ENCODE measurements at places on chromosomes 2 and 18. TPM values are rescaled to one million over a fixed set of nuclear protein-coding genes. Genes with fewer than 3 reads are reported as not detected.

- DNase-seq: peak; percentile 41
These were observed 17.6 kb upstream of the ADI1 start for GRCh38 chr2:3536682-3537632.

DNA sequence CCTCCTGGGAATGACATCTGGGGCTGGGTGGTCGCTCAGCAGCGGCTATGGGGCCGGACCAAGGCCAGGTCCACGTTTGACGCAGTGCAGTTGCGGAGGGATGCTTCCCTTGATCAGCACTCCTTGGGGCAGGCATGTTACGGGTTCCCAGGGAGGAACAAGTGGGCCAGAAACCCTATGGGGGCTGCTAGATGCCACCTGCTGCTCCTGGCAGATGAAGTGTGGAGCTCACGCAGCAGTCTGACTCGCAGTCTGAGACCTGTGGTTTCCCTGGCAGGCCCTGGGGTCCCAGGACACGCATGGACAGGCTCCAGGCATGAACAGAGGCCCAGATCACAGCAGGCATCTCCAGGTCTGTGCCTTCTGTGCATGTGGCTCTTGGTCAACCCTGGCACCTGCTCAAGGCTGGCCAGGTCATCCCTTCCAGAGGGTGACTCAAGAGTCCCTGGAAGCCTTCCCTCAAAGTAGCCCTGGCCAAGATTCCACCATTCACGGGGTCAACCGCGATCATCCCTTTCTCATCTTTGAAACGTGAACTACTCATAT, 20.0 kb downstream of the KCNF1 start:
- peak; percentile 79 for DNase-seq

DNA sequence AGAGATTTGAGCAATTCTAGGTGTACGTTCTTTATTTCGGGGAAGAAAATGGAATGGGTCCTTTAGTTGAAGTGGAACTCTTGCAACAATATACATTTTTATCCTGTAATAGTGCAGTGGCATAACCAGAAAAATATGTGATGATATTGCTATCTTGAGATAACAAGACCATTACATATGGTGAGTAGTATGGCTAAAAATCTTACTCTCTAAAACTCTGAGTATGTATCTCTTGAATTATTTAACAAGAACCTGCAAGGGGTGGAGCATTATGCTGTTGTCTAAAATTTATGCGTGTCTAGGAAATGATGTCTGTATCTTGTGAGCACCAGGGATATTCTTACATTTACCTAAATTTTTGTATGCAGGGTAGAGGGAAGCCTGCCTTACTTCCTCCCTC, 68.4 kb upstream of the SLC4A10 start:
- no peak for DNase-seq

DNA sequence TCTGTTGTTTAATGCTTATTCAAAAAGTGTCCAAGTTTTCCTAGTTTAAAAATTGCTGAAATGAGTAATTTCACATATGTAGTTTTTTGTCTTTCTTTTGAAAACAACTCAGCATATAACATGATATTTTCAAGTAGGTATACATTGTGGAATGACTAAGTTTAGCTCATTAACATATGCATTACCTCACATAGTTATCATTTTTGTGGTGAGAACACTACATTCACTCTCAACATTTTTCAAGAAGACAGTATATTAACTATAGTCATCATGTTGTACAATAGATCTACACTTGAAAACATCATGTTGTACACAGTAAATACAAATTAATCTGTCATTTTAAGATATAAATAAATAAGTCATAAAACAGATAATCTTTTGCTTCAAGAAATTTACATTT, 340.0 kb downstream of the CCDC85A start:
- no peak for DNase-seq

DNA sequence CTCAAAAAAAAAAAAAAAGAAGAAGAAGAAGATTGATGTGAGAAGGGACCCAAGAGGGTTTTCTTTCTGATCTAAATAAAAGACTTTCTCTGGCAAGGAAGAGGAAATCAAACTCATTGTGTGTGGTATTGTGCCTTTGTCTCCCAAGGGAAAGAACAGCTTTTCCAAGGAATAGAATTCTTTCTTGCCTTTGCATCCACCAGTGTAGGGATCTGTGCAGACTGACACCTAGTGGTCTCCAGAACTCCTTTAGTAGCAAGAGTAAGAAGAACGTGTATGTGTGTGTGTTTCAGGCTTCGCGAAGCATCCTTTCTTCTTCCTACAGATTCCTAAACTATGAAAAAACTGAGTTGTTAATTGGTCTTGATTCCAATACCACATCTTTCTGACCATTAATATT, 33.5 kb upstream of the CRIM1 start:
- no peak for DNase-seq

DNA sequence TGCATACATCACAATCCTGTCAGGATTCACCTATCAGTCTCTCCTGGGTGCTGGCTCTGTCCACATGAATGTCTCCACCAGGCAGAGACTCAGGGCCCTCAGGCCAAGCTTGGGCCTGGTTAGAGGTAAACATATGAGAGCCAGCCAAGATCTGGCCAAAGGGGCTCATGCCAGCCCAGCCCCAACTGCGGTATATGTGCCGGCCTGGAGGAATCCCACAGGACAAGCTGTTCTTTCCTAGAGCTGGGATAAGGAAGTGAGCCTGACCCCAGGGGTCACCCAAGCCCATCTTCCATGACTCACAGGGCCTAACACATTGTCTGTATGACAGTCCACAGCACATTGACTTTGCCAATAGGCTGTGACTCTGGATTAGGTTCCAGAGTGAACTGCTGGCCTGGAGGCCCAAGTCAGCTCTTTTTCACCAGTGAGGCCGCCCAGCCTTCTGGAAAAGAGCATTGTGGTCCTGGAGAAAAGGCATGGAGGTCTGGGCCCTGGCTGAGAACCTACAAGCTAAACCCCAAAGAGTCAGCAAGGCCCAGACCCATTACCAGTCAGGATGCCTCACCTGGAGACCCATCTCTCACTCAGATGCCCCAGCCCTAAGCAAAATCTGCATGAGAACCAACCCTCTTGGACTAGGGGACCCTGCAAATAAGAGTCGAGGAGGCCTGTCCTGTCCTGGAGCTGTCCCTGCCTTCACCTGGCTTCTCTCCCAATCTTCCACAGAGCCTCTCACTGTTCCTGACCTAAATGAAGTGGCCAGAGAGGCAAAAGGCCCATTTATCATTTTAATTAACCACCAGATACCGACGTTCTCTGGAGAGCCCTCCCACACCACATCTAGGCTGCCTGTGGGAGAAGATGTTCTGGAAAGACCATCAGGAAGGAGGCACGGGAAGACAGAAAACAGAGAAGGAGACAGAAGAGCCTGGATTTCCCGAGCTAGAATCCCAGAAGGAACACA, 120.9 kb upstream of the PKDCC start:
- no peak for DNase-seq

DNA sequence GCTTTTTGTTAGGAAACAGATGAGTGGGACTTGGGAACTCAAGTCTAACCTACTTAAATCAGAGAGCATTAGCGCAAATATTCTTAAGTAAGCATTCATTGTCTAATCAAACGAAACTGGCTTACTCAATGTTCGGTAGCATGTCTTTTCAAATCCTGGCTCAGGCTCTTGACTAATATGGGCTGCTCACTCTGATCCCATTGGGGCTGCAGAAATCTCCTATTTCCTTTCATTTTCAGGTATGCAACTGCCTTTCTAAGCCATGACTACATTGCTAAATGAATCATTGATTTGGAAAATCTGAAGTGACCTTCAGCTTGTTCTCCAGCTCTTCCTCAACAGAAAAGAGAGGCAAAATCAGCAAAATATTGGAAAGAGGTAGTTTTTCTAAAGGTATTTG, 2084.4 kb upstream of the PIK3C3 start:
- DNase-seq: no peak

DNA sequence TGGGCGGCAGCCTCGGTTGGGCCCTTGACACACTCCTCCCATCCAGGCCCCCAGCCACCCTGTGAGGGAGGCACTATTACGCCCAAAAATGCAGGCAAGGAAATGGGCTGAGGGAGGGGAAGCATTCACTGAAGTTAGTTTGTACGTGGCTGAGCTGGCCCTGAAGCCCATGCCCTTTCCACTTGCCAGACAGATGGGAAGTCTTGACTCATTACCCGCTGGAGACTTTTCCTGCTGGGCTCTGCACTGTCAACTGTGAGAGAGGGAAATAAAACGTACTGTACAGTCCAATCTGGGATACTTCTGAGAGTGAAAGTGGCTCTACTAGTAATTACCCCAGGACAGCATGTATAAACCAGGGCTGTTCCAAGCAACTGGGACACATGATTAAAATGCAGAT, 125.9 kb downstream of the MSH2 start:
- no peak for DNase-seq

DNA sequence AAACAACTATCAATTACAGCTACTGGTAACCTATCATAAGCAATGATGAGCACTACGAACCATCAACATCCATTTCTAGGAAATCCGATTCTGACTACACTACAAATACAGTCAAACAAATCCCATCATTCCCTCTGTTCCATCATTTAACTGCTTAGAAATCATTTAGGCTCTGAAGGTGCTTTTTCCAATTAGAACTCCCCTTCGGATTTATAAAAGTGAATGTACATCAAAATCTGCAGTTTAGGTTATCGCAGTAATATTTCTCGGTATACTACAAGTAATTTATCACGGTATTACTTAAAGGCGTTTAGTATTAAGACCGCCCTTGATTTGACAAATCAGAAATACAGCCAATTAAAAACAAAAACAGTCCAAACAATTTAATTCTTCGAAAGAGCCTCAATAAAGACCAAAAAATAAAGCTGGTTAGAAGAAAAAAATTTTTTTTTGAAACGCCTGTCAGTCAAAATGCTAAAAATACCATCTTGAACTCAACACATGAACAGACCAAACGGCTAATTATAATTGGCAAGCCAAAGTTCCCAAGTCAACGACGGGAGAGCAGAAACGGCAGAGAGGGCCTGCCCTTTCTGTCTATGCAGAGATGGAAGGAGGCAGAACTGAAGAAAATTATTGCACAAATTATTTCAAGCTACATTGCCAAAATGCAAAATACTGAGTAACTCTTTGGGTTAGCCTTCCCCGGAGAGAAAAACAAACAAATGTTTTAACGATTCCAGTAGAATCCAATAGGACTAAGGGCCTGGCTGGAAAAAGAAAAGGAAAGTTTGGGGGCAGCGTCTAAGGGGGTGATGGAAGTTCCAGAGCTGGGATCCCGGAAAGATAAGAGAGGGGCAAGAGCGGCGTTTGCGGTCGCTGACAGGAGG, 1.2 kb downstream of the VPS54 start:
- DNase-seq: no peak

B3GNT7 gene
- 14.0 TPM for total RNA-seq

DNA sequence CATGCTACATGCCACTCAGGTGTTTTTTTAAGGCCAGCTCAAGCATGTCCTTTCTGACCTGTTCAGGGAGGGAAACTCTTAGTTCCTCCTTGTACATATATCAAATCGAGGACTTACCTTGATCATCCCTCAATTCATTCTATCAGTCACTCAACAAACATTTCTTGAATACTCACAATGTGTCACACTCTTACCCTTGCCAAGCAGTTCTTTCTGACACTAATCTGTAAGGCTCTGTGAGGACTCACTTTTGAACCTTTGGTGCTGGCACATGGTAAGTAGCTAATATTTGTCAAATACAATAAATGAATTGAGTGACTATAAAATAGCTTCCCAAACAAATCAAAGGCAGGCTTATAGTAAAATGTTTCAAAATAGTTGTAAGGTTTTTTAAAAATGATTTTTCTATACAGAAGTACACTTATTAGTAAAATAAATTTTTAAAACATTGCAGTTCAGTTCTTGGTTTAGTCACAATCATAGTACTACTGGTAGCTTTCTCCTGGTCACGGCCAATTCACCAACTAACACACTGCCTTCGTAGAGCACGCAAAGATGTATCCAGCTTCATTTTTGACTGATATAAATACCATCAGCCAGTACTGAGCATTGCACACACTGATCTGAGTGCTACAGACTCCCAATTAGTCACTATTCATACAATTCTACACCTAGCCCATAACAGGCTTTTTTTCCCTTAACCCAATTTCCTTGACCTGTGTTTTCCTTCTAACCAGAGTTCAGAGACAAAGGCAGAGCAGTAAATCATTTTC, 50.9 kb downstream of the ZEB2 start:
- no peak for DNase-seq

GRCh38 chr2:26174691-26175465, 2.0 kb downstream of the GAREM2 start:
- no peak for DNase-seq

DNA sequence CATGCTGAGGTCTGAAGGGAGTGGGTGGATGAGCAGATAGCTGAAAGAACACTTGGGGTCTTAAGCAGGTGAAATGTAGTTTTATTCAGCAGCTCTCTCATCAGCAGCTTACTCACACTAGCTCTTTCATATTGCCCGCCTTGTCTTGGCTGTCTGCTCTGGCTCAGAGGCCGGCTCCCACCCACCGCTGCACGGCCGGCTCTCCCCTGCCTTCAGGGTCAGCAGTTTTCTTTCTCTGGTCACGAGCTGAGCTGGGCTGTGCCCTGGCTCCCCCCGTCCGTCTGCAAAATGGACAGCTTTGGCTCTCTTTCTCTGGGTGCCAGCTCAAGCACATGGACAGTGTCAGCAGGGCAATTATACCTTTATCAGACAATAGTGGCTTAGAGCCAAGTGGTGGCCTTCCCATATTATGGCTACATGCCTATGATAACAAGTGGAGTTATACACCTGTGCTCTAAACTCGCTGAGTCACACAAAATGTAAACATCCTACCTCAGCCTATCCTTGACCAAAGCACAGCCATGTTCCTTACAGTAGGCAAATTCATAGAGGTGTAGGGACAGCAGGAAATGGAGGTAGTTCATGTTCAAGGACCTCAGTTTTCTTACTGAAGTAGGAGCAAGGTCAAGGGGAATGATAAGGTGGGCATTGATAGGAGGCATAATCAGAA, 224.8 kb downstream of the SOCS6 start:
- DNase-seq: no peak

DNA sequence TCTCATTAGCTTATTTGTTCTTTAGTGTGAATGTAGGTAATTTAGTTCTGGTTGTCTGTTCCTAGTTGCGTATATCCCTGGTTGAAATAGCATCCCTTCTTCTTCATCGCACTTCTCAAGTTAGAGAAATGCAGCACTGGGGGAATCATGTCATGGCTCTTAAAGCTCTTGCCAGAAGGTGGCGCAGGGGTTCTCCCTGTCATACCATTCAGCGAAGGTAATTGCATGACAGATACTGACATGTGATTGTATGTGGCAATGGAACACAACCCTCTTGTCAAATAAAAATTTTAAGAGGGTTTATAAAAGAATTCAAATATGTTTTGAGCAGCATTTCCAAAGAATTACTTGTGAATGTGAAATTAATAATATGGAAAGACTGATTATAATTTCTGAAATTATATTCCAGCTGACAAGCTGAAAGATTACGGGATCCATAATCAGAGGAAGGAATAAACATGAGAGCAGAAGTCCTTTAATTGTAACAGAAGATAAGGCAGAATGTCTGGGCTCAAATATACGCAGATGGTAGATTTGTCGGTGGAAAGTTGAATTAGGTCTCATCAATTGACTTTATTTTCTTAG, 411.7 kb downstream of the DSEL start:
- DNase-seq: peak; percentile 23

TTC39C gene
- 13.0 TPM for total RNA-seq
